ENCODE measurements at places on chromosomes 3 and 15. TPM values are rescaled to one million over a fixed set of nuclear protein-coding genes. Genes with fewer than 3 reads are reported as not detected.

GRCh38 chr3:1093217-1093616, 393 bp downstream of the CNTN6 start:
- H3K27me3 ChIP-seq: no peaks in the 10 kb centered on the region
- no peak overlapping the region for H3K27ac ChIP-seq
- H3K4me1 ChIP-seq: no peaks in the 10 kb centered on the region
- H3K36me3 ChIP-seq: no peaks in the 10 kb centered on the region
- DNase-seq: no peak
- H3K4me3 ChIP-seq: no peak overlapping the region

- H3K36me3 ChIP-seq: no peaks in the 10 kb centered on the region
- no peaks in the 10 kb centered on the region for H3K27me3 ChIP-seq
- H3K4me1 ChIP-seq: no peaks in the 10 kb centered on the region
- no peak overlapping the region for H3K27ac ChIP-seq
Measured at GRCh38 chr3:169266351-169266750, 397.2 kb downstream of the MECOM start.

GRCh38 chr15:66133247-66133885, 120.2 kb downstream of the MEGF11 start:
- H3K4me1 ChIP-seq: no peaks in the 10 kb centered on the region
- H3K27me3 ChIP-seq: no peaks in the 10 kb centered on the region
- no peak overlapping the region for H3K27ac ChIP-seq
- no peak overlapping the region for H3K4me3 ChIP-seq

DNA sequence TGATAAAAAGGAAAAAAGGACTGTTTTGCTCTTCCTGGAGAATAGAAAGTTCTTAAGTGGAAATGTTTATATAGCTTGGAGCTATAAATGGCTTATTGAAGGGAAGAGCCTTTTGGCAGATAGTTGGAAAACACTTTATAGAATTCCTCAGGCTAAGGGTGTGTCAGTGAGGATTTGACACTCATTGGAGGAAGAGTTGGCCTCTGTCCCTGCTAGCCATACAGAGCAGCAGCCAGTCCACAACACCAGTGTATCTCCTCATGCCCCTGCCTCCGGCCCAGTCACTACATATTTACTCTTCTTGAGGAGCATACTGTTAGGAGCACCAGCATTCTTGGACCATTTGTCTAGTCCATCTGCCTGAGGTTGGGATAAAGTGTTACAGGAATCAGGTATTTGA, 36.2 kb downstream of the KLHL18 start:
- DNase-seq: no peak
- no peaks in the 10 kb centered on the region for H3K4me1 ChIP-seq
- no peaks in the 10 kb centered on the region for H3K36me3 ChIP-seq

DNA sequence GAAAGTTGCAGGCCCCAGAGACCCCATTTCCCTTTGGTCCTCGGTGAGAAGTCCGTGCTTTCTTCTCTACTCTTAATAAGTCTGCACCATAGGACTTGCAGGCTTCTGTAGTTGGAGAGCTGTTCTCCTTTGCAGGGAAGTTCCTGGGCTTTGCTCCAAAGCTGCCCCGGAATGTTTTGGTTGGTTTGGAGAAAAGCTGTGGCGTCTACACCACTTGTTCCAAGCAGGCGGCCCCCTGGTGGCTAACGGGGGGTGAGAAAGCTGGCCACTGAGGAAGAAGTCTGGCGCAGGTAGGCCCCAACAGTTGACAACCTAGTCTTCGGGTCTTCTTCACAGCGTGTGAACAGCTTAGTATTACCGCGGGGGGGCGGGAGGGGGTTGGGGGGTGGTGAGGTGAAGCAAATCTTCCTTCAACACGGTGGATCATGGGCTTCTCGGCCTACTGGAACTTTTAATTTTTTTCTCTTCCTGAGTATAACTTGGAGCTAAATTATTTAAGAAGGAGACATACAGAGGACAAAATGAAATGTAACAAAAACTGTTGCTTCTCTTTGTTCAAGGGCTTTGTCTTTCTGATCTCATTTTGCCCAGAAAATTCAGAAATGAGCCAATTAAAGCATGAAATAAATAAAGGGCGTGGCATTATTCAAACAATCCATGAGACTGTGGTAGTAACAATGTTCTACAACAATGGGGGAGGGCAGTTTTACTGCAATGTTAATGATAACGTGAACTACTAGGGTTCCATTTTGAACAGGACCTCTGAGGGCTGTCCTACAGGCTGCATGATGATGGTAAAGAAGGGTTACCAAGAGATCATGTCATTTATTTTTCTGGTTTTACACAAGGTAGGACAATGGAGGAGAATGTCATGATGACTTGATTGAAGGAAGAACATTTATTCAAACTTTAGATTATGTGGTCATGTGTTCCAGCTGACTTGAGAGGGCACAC, 2.2 kb upstream of the THRB start:
- no peak for DNase-seq
- H3K4me1 ChIP-seq: no peaks in the 10 kb centered on the region
- H3K27me3 ChIP-seq: no peaks in the 10 kb centered on the region
- H3K27ac ChIP-seq: peak overlapping the region; percentile 98
- H3K36me3 ChIP-seq: no peaks in the 10 kb centered on the region

- H3K27me3 ChIP-seq: no peaks in the 10 kb centered on the region
- no peaks in the 10 kb centered on the region for H3K36me3 ChIP-seq
- no peak overlapping the region for H3K27ac ChIP-seq
- no peaks in the 10 kb centered on the region for H3K4me1 ChIP-seq
Measured at GRCh38 chr3:197355713-197356112, 57.3 kb upstream of the DLG1 start.

DNA sequence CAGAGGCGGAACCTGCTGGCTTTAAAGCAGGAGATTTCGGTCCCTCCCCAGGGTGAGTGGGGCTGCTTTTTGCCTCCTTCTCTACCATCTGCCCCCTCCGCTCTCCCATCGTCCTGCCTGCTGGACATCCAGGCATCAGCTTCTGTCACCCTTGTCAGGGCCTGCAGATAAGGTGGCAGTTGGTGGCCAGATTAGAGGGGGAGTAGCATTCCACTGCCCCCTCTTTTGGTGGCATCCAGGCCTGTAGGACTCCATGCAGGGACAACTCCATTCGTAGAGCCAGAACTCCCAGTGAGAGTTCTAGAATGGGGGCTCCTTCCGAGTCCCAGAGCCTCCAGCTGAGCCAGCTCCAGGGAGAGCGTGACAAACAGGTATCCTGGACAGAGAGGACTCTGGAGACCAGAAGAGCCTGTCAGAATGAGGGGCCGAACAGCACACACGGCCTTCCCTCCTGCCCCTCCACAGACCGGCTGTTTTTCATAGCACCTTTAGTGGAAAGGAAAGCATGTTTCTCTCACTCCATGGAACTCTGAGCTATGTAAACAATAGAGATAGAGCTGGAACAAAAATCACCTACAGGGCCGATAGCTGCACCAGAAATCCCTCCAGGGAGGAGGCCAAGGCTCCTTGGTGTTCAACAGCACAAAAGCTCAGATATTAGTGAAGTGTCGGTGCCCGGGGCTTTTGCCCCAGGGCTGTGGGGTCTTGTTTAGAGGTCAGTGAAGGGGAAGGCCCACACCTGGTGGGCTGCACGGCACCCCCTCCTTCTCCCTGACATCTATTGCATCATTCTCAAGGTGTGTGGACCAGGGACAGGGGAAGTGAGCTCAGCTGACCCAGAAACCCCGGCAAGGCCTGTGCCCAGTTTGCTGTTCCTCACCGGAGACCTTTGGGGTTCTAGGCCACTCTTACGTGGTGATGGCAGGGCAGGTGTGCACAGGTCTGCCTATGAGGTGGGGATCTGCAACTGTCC, 34.2 kb downstream of the MAGEF1 start:
- no peak overlapping the region for H3K27ac ChIP-seq
- DNase-seq: no peak
- H3K4me3 ChIP-seq: no peak overlapping the region
- H3K27me3 ChIP-seq: no peaks in the 10 kb centered on the region
- no peaks in the 10 kb centered on the region for H3K4me1 ChIP-seq

GRCh38 chr3:42276141-42277132, 10.5 kb upstream of the CCK start:
- no peak overlapping the region for H3K4me3 ChIP-seq
- no peak for DNase-seq
- H3K27me3 ChIP-seq: no peaks in the 10 kb centered on the region
- no peak overlapping the region for H3K27ac ChIP-seq
- no peaks in the 10 kb centered on the region for H3K36me3 ChIP-seq

- DNase-seq: no peak
- H3K36me3 ChIP-seq: no peaks in the 10 kb centered on the region
- no peaks in the 10 kb centered on the region for H3K4me1 ChIP-seq
Measured at GRCh38 chr3:81749265-81749664, 12.2 kb downstream of the GBE1 start.

DNA sequence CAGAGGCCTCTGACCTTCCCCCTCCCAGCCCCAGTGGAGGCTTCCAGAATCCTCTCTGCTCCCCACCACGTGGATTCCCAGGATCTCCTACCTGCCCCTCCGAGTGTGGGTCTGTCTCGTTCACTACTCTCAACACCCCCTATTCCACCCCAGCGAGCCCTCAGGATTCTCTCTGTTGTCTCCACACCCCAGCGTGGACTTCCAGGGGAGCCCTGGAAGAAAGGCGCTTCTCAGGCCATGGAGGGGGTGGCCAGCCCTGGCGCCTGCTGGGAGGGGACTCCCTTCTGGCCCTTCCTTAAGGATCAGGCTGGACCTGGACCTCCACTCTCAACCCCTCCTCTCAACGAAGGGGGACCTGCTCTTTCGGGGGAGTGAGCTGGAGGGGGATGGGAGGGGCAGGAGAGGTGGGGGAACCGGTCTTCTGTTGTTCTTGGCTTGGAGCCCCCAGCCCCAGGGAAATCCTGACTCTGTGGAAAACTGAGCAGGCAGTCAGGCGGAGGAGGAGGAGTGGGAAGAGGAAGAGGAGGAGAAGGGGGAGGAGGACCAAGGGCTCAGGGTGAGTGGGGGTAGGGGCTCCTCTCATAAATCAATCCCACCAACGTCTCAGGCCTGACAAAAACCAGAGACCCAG, 32.9 kb downstream of the EPHB3 start:
- peak overlapping the region; percentile 92 for H3K27ac ChIP-seq
- H3K4me1 ChIP-seq: peaks cover 8% of the 10 kb centered on the region
- H3K4me3 ChIP-seq: no peak overlapping the region
- no peaks in the 10 kb centered on the region for H3K36me3 ChIP-seq

DNA sequence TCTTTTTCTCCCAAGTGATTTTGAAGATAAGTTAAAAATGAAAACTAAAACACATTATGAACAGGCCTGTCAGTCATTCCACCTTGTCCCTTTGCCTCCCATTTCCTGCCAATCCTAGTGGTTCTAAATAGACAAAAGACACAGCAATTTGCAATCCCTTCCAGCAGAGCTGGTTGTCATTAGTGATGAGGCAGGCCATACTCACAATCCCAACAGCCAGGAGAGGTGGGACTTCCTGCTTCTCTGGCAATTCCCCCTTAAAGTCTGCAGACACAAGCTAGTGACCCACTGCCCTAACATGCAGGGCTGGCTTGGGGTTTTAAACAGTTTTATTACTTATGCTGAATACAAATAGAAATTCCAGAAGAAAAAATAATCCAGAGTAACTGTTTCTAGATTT, 38.4 kb upstream of the RBP1 start:
- no peaks in the 10 kb centered on the region for H3K27me3 ChIP-seq
- H3K4me3 ChIP-seq: no peak overlapping the region

DNA sequence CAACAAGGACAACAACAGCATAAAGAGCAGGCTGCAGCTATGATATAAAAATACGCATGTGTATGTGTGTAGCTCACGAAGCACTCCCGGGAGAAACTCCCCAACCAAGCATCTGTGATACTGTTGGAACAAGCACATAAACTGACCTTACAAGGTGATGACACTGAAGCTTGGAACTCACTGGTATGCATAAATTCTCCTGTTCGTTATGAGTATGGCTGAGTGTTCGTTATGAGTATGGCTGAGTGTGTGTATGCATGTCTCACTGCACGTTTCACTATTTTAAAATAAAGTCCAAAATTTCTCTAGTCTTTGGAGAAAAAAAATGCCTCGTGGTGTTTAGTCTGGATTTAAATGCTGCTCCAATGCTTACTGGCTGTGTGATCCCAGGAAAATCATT, 256.8 kb downstream of the RORA start:
- no peaks in the 10 kb centered on the region for H3K36me3 ChIP-seq
- no peak overlapping the region for H3K4me3 ChIP-seq
- H3K4me1 ChIP-seq: no peaks in the 10 kb centered on the region
- no peak for DNase-seq
- H3K27me3 ChIP-seq: no peaks in the 10 kb centered on the region

GRCh38 chr3:99016452-99016851, 115.0 kb upstream of the DCBLD2 start:
- no peak for DNase-seq
- H3K36me3 ChIP-seq: no peaks in the 10 kb centered on the region
- no peaks in the 10 kb centered on the region for H3K27me3 ChIP-seq
- H3K4me3 ChIP-seq: no peak overlapping the region
- H3K4me1 ChIP-seq: no peaks in the 10 kb centered on the region

DNA sequence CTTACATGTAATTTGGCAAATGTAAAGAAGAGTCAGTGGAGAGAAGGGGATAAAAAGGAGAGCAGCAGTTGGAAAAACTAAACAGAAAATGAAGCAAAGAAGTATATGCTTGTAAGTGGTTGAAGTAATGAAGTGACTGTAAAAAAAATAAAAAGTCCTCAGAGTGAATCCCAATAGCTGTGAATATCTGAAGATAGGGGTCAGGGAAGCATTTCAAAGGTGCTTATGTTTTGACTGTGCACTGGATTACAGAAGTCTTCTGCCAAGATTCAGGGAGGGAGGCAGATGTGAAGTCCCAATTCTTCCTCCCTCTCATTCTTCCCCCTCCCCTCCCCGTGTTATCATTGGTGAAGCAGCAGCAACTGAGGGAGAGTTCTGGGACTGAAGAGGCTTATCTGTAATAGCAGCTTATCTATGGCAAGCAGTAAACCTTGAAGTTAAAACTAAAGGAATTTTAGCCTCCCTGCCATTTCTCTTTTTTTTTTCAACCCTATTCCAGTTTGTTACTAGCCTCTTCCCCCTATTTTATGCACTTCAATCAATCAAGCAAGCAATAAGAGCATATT, 597.9 kb downstream of the IGSF11 start:
- H3K4me3 ChIP-seq: no peak overlapping the region
- no peaks in the 10 kb centered on the region for H3K36me3 ChIP-seq
- no peak for DNase-seq
- no peak overlapping the region for H3K27ac ChIP-seq

STRC gene
- total RNA-seq: 1.3 TPM

GABRB3 gene
- total RNA-seq: 1.8 TPM

ARGFX gene
- total RNA-seq: not detected

ANKRD34C gene
- total RNA-seq: not detected

NUP210 gene
- total RNA-seq: 14.7 TPM

CPN2 gene
- total RNA-seq: 0.16 TPM

CMTM8 gene
- 24.7 TPM for total RNA-seq

IQCF5 gene
- total RNA-seq: not detected

CPLX3 gene
- total RNA-seq: not detected

LIPH gene
- total RNA-seq: 5.6 TPM

BUB1B gene
- total RNA-seq: 1.4 TPM

DUOXA2 gene
- not detected for total RNA-seq

CCDC66 gene
- total RNA-seq: 67.0 TPM

ADGRG7 gene
- not detected for total RNA-seq

PXYLP1 gene
- total RNA-seq: 20.8 TPM

ALS2CL gene
- 20.6 TPM for total RNA-seq

ACVR2B gene
- total RNA-seq: 10.2 TPM

All from breast epithelium (tissue), 4 donors.